ENCODE measurements at places on chromosomes 7 and 10.
A peak's percentile ranks its signal among the peaks of the same experiment; 100 is the strongest.

GRCh38 chr7:135659159-135659846 lies 3.0 kb upstream of the STMP1 start:
- no peak for DNase-seq

GRCh38 chr10:43027331-43027955 lies 49.4 kb upstream of the RET start:
- no peak for DNase-seq

DNA sequence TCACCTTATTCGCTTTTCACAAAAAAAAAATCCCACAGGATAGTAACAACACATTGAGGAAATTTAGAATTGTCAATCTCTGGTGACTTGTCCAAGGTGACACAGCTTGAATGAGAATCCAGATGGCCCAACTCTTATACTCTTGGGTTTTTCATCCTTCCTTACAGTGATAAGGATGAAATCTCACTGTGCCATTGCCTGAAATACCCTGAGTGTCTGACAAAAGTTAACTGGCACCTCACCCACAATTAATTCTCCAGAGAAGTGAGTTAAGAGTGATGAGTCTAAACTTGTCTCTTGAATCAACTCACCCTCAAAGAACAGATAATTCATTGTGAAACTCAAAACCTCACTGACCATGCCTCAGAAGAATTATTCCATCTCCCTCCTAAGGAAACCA lies 18.9 kb downstream of the CHRM2 start:
- DNase-seq = no peak

GRCh38 chr7:88281749-88282148 lies 24.9 kb downstream of the STEAP4 start:
- no peak for DNase-seq

DNA sequence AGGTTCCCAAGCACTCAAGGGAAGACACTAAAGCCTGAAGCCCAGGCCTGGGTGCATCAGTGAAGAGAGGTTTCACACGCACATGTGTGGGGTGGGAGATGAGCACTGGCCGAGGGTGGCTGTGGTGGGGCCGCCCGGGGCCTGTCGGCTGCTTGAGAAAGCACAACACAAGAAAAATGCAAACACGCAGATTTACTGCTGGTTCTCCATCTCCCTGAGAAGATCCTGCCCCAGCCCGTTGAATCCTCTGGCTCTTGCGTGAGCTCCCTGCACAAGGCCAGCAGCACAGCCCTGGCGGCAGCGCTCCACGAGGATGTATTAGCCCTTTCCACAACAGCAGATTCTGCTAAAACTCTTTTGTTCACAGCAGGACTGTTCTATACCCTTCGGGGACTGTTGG lies 6.2 kb downstream of the ZNF511 start:
- no peak for DNase-seq

GRCh38 chr7:36287371-36288241 lies 102.1 kb upstream of the ANLN start:
- no peak for DNase-seq

DNA sequence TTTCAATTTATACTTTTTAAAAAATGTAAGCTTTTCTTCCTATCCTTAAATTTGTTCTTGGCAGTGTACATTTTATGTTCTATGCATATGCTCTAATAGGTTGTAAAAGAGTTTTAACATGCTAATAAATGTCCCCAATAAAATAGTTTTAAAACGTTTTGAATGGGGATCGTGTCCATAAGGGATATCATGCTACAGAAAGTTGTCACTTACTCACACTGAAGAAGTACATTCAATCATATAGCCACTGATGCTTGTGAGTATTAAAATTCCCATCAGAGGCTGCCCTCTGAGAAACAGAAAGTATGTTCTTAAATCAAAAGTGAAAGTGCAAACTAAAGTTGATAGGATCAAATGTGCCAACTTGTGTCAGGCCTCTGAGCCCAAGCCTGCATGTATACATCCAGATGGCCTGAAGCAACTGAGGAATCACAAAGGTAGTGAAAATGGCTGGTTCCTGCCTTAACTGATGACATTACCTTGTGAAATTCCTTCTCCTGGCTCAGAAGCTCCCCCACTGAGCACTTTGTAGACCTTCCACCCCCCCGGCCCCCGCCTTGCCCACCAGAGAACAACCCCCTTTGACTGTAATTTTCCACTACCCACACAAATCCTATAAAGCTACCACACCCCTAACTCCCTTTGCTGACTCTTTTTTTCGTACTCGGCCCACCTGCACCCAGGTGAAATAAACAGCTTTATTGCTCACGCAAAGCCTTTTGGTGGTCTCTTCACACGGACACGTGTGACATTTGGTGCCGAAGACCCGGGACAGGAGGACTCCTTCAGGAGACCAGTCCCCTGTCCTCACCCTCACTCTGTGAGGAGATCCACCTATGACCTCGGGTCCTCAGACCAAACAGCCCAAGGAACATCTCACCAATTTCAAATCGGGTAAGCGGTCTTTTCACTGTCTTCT lies 877 bp upstream of the NOD1 start:
- DNase-seq = no peak

DNA sequence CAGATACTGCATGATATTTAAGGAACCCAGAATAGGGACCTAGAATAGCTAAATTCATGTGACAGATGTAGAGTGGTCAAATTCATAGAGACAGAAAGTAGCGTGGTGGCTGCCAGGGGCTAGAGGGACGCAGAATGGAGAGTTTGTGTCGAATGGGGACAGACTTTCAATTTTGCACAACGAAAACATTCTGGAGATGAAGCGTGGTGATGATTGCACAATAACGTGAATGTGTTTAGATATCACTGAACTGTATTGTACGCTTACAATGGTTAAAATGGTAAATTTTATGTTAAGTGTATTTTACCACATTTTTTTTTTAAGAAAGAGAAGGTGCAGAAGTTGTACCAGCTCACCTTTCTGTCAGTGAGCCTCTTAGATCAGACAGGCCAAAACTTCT lies 137.8 kb upstream of the TNS3 start:
- no peak for DNase-seq

DNA sequence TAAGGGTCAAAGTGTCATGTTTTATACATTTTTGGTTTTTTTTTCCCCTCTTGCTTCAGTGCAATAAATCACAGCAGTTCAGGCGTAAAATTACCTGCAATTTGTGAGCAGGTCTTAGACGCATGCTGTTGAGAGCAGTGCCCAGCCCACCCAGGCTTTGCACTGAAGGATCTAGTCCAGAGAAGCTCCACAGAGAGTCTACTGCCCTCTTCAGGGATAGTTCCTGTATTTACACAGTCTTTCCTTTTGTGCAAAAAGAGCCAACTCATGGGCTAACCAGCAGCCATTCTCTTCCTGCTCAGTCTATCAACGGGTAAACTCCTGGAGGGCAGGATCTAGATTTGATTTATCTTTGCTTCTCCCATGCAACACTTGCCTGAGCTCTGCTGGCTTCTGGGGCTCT lies 82.2 kb upstream of the NAMPT start:
- DNase-seq = peak; percentile 16

GRCh38 chr7:144787127-144787526 lies 48.7 kb downstream of the TPK1 start:
- DNase-seq = no peak

DNA sequence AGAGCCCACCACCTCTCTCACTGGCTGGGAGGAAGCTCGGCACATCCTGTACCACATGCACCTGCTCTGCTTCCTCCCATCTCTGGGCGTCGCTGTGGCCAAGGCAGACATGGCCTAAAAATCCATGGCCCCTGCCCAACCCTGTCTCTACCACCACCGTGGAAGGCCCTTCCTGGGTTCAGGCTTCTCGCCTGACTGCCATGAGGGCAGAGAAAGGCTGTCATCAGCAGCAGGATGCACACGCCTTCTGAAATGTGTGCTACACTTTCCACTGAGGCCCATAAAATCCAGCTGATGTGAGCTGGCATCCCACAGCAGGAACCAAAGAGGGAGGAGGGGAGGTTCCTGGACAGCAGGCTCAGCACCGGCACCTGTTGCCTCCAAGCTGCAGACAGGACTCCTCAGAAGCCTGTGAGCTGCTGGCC lies 93.4 kb downstream of the PTPRN2 start:
- no peak for DNase-seq

DNA sequence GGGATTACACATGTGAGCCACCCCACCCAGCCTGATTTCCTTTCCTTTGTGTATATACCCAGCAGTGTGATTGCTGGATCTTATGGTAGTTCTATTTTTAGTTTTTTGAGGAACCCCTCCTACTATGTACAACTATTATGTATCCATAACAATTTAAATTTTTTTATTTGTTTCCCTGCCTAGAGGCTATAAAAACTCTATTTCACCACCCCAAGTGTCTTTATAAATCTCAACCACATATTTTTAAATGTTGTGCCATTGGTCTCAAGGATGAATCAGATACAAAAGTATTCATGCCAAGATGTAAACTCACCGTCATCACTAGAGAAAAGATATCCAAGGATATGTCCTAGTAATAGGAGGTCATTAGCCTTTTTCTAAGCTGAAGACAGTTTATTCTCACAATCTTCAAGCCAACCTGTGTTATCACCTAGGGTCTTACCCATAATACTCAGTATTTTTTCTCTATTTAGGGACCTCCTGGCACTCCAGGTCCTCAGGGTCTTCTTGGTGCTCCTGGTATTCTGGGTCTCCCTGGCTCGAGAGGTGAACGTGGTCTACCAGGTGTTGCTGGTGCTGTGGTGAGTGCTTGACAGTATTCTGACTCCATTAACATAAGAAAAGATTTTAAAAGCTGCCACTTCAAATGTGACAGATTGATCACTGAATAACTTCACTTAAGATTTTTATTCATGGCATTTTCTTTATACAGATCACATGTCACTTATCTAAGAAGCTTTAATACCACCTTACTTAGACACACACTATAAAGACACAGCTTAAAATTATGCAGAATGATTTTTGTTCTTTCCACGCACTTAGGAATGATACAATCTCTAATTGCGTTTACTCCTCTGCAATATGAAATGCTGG lies 29.4 kb downstream of the COL1A2 start:
- peak; percentile 30 for DNase-seq

DNA sequence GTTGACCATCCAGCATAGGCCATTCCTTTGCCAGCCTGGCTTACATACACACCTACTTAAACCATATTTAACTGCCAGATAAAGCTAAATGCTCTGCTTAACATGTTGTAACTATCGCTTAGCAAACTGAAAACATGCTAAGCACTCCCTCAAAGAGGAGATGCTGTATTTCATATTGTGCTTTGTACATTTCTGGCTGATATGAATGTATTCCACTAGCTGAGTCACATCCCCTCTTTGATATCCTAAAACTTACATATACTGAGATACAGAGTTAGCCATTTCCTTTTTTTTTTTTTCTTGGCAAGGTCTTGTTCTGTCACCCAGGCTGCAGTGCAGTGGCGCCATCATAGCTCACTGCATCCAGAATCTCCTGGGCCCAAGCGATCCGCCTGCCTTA lies 99.4 kb downstream of the TPST1 start:
- DNase-seq = no peak

GRCh38 chr10:71094712-71095390 lies 117.5 kb upstream of the UNC5B start:
- DNase-seq = no peak

GRCh38 chr7:50954716-50955115 lies 172.0 kb upstream of the GRB10 start:
- no peak for DNase-seq

DNA sequence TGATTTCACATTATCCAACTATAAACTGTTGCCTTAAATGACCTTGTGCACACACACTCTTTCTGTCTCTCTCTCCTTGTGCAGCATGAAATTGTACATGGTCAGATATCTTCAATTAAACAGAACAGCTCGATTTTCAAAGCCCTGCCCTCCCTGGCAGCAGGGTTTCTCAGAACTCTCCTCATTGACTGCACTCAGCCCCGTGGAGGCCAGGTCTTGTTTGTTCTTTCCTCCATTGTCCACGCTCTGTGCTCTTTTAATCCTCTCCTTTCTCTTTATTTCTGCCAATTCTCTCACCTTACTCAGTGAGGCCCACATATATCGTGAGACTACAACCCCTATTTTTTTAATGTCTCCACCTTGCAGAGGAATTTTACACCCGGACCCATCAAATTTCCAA lies 175.9 kb upstream of the STK17A start:
- no peak for DNase-seq

- DNase-seq = no peak
These were observed 319.4 kb upstream of the GALNT17 start for GRCh38 chr7:70812511-70812910.

DNA sequence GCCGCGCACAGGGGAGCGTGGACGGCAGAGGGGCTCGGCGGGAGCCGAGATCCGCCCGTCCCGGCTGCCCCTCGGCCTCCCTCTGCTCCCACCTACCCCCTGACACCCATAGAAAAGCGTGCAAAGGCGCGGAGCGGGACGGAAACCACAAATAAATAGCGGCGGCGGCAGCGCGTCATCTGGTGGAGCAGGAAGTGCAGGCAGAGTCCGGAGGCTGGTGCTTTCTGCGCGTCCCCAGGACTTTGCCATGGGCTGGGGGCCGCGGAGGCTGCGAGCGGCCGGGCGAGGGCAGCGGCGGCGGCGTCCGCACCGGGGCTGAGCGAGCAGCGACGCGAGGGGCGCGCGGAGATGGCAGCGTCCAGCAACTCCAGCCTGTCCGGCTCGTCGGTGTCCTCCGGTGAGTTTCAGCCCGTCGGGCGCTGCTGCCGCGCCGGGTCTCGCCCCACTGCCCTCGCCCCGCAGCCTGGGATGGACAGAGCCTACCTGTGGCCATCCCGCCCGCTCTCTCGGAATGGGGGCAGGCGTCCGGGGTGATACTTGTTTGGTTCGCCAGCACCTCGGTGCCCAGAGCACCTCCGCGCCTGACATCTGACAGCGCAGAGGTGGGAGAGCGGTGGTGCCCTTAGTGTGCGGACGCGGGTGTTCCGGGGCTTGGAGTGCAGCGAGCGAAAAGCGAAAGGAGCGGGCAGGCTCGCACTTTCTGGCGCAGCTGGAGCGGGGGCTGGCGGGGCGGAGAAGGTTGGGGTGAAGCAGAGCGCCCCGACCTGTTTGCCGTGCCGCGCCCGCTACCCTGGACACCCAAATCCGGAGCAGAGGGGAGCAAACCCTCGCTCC lies at the start of gene CHN2:
CHN2 (plus strand) TSS at position 182 of the 834 bp plus-strand sequence.
- DNase-seq = peak; percentile 9

GRCh38 chr7:133912916-133913697 lies 214.0 kb upstream of the LRGUK start:
- DNase-seq = peak; percentile 12
